ENCODE measurements at places on chromosomes 12 and 14.

DNA sequence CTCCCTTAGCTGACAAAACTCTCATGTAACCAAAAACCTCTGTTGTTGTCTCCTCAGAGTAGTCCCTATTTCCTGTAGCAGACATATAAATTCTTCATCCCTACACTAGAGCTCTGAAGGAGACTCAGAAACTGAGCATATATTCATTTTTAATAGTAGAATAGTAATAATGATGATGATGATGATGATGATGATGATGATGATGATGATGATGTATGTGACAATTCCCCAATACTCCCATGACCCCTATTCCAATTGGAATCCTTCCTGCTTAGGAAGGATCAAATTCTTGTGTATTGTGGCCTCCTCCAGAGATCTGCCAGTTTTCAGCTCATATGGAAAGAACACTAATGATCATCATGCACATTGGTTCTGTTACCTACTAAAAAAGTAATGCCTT is 26.7 kb downstream of the RASSF9 start:
- no peak for DNase-seq

DNA sequence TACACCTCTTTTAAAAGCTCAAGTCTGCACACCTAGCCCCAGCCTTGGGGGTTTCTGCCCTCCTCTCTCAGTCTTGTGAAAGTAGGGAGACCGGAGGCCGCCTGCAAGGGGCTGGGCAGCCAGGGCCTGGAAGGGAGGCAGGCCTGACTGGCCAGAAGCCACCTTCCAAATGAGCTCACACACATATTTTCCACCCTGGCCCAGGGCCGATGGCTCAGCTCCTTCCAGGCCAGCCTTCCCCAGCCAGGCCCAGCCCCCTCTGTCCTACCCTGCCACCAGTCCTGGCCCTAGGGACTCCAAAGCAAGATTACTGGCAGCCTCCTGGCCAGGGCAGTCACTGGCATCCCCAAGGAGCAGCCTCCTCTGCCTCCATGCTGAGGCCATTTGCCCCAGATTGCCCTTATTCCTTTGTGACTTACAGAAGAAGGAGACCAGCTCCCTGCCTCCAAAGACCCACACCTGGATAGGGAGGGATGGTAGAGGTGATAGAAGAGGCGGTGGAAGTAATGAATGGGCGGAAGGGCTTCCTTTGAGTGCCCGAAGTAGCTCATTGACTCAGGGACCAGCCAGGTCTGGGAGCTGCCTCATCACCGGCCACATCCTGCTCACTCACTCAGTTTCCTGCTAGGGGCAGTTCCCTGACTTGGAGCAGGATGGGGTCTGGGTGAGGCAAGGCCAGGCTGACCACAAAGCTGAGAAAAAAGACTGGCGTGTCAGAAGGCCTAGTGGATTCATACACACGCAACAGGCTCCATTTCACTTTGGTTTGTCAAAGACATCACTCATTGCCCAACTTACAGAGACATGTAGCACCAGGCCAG is 14.8 kb downstream of the MMP14 start:
- DNase-seq, result peak; percentile 99

DNA sequence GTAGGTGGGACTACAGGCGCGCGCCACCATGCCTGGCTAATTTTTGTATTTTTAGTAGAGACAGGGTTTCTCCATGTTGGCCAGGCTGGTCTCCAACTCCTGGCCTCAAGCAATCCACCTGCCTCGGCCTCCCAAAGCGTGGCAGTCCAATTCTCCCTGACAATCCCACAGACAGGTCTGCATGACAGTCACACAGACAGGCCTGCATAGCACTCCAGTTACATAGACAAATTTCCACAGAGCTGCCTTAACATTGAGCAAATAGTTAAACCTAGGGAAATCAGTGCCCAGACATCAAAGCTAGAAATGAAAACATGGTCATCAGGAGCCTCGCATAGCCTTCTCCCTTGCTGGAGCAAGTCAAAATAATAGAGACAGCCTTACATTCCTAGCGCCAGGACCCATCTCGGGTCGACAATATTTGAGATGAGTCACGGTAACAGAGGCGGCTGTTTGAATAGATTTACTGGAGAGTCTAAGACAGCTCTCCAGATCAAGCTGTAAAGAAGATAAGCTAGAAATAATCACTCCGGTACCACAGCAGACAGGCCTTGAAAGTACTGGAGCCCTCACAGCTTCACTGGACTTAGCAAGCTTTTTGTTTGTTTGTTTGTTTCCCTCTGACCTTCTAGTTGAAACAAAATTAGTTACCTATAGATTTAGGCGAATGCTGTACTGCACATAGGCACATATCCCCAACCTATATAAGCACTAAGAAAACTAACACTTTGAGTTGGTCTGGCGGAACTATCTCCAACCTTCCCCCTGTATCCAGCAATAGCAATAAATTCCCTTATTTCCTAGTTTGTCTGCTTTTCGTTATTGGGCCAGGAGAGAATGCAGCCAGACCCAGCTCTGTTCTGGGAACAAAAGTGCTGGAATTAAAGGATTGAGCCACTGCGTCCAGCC is 23.8 kb upstream of the PYROXD1 start:
- DNase-seq, result no peak

DNA sequence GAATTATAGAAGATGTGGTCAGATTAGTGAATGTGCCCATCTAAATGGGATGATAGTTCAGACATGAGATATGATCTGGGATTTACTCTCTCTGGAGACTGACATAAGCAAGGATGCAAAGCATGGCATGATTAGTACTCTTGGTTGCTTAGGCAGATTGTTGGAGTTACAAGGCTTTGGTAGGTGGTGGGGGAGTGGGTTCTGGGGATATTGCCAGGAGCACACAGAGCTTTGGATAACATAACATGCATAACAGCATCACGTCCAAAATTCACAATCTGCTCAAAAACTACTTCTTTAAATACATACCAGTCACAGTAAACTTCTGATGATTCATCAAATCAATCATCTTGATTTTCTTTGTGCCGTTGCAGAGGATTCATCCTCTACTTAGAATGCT is 287.4 kb downstream of the ACSS3 start:
- no peak for DNase-seq

- DNase-seq, result peak; percentile 64
Observed at GRCh38 chr12:116152268-116152667, 125.2 kb downstream of the MED13L start.

- DNase-seq, result no peak
Observed at GRCh38 chr12:75288860-75289259, 41.3 kb downstream of the CAPS2 start.

- DNase-seq, result no peak
Observed at GRCh38 chr12:34212651-34213050, 190.4 kb downstream of the ALG10 start.

DNA sequence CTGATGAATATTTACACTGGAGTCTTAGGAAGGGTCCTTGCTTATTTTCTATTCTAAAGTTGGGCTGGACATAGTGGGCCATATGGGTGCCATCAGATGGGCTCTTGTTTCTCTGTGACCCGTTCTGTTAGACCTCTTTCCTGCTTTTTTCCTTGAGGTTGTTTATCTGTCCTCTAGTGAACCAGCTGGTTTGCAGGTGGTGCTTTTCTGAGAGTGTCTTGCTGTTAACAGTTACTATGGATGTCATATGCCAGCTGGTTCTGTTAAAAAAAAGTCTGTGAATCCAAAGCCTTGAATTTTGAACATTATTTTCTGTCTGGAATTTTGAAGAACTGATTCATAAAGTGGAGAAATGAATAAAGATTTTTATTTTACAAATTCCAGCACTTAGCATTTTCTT is 29.2 kb downstream of the ZC3H14 start:
- no peak for DNase-seq

DNA sequence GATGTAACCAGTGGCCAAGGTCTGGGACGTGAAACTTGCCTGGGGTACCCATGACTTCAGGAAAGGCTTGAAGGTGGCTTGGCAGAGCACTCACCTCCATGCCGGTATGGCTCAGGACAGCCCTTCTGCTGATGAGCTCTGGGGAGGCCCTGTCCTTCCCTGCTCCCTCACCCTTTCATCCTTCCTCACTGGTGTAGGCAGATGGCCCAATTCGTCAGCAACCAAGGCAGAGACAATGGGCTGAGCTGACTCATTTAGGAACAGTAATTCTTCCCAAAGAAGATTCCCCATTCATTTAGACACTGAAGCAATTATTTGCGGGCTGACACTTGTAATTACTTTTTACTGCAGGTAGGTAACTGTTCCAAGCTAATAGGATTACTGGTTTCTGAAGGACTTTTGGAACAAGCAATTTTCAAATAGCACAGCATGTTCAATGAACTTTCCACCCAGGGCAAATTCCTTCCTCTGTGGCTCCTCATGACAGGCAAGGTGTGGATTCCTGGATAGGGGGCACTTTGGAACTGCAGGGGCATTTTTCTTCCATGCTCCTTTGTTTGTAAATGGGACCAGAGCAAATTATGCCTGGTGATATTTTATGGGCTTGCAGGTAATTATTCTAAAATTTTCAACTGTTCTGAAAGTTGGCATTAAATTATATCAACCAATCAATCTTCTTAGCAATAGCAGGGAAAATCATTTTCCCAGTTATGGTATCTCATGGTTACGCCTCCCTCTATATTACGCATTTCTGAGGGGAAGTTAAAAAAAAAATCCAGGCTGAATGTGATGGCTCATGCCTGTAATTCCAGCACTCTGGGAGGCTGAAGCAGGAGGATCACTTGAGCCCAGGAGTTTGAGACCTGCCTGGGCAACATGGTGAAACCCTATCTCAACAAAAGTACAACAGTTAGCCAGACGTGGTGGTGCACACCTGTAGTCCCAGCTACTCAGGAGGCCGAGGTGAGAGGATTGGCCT is 24.1 kb upstream of the NRDE2 start:
- DNase-seq, result peak; percentile 17

DNA sequence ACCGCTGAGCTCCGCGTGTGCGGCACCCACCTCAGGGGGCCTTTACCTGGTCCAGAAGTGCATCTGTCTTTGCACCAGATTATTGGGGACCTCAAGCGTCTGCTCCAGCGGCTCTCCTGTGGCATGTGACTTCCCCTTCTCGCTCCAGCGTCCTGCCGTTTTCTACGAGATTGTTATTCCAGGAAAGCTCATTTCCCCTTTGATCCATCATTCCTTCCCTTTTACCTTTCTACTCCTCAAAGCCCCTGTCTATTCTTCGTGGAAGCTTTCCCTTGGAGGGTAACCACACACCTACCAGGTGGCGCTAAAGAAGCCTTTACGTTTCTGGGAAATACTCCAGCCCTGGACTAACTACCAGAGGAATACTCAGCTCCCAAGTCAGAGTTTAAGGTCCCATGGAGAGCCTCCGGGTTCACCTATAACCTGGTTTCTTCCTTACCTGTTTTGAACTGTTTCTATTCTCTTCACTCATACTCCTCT is 1.5 kb downstream of the FKBP4 start:
- DNase-seq, result no peak

DNA sequence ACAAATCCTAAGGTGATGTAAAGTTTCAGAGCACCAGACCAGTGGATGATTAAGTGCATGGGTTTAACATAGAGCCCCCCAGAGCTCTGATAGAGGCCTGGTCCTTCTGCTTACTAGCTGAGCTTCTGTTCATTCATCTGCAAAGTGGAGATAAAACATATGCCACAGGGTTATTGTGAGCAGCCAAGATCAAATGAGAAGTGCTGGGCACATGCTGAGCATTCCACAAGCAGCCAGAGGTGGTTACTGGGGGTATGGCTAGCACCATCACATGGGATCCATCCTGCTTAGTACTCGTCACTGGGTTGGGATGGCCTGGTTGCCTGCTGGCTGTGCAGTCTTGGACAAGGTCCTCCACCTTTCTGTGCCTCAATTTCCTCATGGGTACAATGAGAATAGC is 18.0 kb upstream of the SMUG1 start:
- no peak for DNase-seq

DNA sequence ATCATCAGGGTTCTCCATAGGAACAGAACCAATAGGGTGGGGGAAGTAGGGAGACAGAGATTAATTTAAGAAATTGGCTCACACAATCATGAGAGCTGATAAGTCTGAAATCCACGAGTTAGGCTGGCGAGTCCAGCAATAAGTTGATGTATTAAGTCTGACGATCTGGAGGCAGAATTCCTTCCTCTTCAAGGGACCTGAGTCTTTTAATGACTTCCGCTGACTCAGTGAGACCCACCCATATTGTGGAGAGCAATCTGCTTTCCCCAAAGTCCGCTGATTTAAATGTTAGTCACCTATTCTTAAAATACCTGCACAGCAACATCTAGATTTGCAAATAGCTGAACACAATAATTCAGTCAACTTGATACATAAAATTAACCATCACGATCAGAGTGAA is 97.8 kb downstream of the SPTSSA start:
- DNase-seq, result no peak

- peak; percentile 2 for DNase-seq
Observed at GRCh38 chr12:57095440-57095839, 6.5 kb downstream of the NAB2 start.

GRCh38 chr14:63388766-63389431 is 70.2 kb upstream of the GPHB5 start:
- DNase-seq, result peak; percentile 56

DNA sequence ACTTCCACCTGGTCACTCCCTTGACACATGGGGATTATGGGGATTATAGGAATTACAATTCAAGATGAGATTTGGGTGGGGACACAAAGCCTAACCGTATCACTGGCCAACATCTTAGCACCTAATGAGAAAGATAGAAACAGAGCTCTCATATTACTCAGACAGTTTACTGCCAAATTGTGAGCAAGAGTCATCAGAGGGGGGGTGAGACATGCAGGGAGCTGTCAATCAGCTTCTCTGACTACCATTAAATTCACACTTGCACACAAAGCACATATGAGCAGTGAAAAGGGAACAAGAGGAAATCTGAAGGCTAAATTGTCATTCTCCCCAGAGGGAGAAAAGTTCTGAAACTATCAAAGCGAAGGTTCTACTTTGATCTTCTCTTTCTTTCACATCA is 78.1 kb upstream of the GRIN2B start:
- DNase-seq, result no peak

GRCh38 chr14:89473569-89473968 is 56.5 kb upstream of the FOXN3 start:
- DNase-seq, result no peak

DNA sequence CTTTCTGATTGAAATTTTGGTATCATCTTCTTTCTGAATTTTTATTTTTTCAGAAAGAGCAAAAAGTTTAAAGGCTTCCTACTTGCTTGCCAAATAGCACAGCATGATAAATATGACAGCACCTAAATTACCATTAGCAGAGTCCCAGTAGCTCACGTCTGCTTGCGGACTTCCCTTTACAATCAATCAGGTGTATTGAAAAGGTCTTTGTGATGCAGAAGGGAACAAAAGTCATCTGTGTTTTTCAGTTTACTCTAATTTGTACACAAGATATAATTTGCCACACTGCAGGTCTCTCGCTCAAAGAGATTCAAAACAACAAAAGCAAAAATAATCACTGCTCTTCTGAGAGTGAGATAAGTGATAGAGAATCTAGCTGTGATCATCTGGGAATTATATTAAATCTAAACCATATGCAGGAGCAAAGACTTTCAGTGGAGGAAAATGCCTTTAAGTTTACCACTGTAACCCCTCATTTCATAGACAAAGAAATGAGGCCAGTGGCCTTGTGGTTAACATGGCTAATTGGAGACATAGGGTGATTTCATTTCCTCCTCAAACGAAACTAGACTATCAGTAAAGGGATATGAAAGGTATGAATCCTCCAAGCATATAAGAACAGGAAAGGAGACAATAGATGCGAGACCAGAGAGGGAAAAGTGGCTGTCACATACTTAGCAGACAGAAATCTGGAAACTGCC is 240.8 kb upstream of the TMPO start:
- no peak for DNase-seq

GRCh38 chr12:63410197-63410596 is 258.1 kb downstream of the DPY19L2 start:
- no peak for DNase-seq

- DNase-seq, result peak; percentile 19
Observed at GRCh38 chr14:91140672-91141071, 26.8 kb downstream of the DGLUCY start.

GRCh38 chr12:119704065-119704747 is 36.3 kb downstream of the PRKAB1 start:
- peak; percentile 63 for DNase-seq

- DNase-seq, result no peak
Observed at GRCh38 chr12:105775343-105775742, 363.4 kb downstream of the NUAK1 start.
